Aortic smooth muscle cell (primary cell): ENCODE measurements at places on chromosomes 5 and 9. TPM values are rescaled to one million over a fixed set of nuclear protein-coding genes. Genes with fewer than 3 reads are reported as not detected.

The PCDHB13 gene
- total RNA-seq = 0.81 and 1.1 TPM in 2 replicates

The KIF20A gene
- total RNA-seq = 59.3 and 69.1 TPM in 2 replicates

The ADAM19 gene
- total RNA-seq = 6.5 and 6.8 TPM in 2 replicates

The QRFP gene
- total RNA-seq = not detected in 2 replicates

The SLC25A2 gene
- 0.13 and 0.31 TPM in 2 replicates for total RNA-seq

The FOXD4L4 gene
- total RNA-seq = under 0.01 and 0.26 TPM in 2 replicates

The DIAPH1 gene
- 35.9 and 44.5 TPM in 2 replicates for total RNA-seq

The LCN2 gene
- not detected in 2 replicates for total RNA-seq

The PCDHB6 gene
- 0.13 and 0.37 TPM in 2 replicates for total RNA-seq

The GMCL2 gene
- total RNA-seq = not detected in 2 replicates

The RNF183 gene
- total RNA-seq = not detected in 2 replicates

The PRDM9 gene
- not detected in 2 replicates for total RNA-seq

The PCDHGB1 gene
- 1.8 and 4.3 TPM in 2 replicates for total RNA-seq

The PCDHB15 gene
- total RNA-seq = 0.53 and 0.56 TPM in 2 replicates

The IFNB1 gene
- not detected in 2 replicates for total RNA-seq

The MEIKIN gene
- total RNA-seq = 0.06 TPM in 1 of 2 replicates, not detected in the other

The BASP1 gene
- total RNA-seq = 71.1 and 93.8 TPM in 2 replicates

The GLRA1 gene
- not detected in 2 replicates for total RNA-seq

The SV2C gene
- under 0.01 TPM in 1 of 2 replicates, not detected in the other for total RNA-seq

The MRPL36 gene
- 44.3 and 59.7 TPM in 2 replicates for total RNA-seq

The TAS2R1 gene
- total RNA-seq = not detected in 2 replicates

The TMEM174 gene
- total RNA-seq = not detected in 2 replicates

The FRMPD1 gene
- total RNA-seq = not detected in 2 replicates

The SAXO1 gene
- under 0.01 TPM in 2 replicates for total RNA-seq

The ANKRD55 gene
- total RNA-seq = not detected in 2 replicates

The C9 gene
- total RNA-seq = 0.25 TPM in 1 of 2 replicates, not detected in the other

The FAT2 gene
- total RNA-seq = under 0.01 and 0.13 TPM in 2 replicates

The BAG1 gene
- 29.8 and 30.3 TPM in 2 replicates for total RNA-seq

The HCN1 gene
- total RNA-seq = not detected in 2 replicates

The TMEM252 gene
- not detected in 2 replicates for total RNA-seq

The FOXD4L5 gene
- under 0.01 and 0.06 TPM in 2 replicates for total RNA-seq

The PCDHAC2 gene
- 0.31 and 0.53 TPM in 2 replicates for total RNA-seq
